ENCODE measurements at places on chromosomes 7 and 10.

- no peak for DNase-seq
Observed at GRCh38 chr7:12619461-12620069, 49.0 kb downstream of the SCIN start.

GRCh38 chr7:75813084-75813483, 522 bp downstream of the CCL24 start:
- peak; percentile 26 for DNase-seq

DNA sequence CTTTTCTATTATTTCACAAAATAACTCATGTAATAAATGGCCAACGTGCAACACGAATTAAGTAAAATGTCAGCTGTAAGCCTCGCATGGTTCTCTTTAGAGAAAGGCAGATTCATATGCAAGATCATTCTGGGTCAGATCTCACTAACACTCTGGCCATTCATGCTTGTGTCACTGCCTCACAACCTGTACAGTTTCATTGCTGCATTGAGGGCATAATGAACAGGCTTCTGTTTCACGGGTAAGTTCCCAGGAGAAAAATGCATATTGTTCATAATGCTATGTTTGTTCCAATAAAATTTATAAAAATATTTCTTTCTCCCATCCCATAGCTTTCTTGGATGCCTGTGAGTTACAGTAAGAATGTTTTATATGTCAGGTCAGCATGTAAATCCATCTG, 734.0 kb upstream of the ANKRD30A start:
- DNase-seq: no peak

DNA sequence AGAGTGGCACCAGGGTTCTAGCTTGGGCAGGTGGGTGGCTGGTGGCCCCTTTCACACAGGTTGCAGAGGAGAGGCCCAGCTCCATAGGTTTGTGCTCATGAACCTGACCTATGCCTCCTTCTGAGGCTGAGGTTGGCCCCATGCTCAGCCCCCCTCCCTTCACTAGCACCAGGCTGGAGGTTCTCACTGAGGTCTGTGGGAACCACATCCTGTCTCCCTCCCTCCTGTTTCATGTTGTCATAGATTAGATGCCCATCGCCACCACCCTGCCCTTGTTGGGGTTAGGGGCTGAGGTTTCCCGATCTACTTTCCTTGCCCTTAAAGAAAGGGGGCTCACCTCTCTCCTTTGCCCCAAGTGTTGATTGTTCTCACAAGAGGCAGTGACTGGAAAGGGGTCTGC, 14.7 kb downstream of the NEUROG3 start:
- DNase-seq: no peak

DNA sequence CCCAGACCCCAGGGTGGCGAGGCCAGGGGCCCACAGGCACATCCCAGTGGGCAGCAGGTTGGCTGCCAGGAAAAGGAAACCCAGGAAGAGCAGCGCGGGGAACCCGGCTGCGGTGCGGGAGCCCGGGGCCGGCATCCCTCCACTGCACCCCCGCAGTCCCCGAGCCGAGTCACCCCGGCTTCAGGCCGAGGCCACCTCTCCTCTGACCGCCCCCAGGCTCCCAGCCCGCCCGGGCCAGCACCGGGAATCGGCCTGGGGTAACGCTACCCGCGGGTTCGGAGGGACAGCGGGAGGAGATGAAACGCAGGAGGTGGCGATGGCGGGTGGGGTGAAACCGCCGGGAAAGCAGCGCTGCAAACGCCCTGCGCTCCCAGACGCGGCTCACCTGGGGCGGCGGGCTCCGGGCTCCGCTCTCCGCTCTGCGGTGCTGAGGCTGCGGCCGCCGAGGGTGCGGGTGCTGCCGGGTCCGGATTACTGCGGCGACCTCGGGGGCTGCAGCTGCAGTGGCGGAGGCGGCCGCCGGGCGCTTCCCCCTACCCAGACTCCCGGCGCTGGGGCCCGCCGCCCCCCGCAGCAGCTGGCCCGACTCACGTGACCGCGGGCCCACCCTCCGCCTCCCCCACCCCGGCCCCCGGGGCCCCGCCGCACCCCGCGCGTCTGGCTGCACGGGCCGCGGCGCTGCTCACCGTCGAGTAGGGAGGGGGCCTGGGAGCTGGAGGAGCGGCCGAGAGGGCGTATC, at the start of gene SCRN1:
TSS of gene SCRN1 (minus strand) at position 545 of the 739 bp plus-strand sequence. CDS start 20,734 bp downstream, outside the sequence.
- DNase-seq: peak; percentile 32

- DNase-seq: no peak
Observed at GRCh38 chr7:25636168-25636567, 407.9 kb upstream of the NPVF start.

DNA sequence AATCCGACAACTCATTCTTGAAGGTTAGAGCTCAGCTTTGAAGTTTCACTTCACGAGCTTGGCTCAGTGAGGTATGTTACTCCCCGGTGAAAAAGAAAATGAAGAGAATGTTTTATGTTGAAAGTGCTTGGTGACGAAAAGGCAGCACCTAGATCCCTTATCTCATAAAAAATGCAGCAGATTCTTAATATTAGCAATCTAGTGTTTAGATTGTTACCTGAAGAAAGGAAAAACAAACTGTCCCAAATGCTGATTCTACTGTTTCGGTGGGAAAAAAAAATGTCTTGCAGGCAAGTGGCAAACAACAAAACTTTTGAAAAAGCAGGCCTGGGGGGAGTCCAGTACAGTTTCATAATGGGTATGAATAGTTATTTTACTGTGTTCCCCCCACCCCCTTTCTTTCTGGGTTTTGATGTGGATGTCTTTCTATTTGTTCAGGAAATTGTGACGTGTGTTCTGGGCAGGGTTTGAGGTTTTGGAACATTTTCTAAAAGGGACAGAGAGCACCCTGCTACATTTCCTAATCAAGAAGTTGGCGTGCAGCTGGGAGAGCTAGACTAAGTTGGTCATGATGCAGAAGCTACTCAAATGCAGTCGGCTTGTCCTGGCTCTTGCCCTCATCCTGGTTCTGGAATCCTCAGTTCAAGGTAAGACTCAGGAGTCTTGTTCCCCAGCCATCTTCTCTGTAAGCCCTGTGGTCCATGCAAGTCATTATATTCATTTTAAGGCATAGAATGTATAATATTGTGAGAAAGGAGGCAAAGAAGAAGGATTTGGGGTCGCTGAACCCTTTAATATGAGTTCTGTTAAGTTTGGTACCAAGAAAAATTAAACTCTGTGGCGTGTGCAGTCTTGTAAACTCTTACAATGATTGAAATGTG, at the start of gene SRGN:
TSS of gene SRGN (plus strand) at position 514 of the 881 bp plus-strand sequence. CDS start at position 569, 55 bp downstream.
- DNase-seq: peak; percentile 81

GRCh38 chr7:2062648-2063047, 170.1 kb downstream of the MAD1L1 start:
- DNase-seq: no peak

DNA sequence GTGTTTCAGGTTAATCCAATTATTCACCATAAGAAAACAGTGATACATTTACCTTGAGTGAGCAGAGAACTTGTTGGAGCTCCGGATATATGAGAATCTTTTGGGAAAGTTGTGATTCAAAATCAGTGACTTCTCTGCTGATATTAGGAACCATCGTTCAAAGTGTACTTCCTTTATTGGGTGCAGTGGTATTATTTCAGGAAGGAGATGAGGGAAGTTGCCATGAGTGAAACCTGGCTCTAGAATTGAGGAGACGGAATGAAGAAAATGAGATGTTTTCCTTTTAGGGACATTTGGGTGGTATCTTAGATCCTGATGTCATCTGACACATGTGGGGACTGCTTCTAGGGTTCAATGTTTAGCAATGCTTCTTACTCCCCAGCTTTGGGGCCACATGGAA, 343.9 kb downstream of the ABCA13 start:
- no peak for DNase-seq

DNA sequence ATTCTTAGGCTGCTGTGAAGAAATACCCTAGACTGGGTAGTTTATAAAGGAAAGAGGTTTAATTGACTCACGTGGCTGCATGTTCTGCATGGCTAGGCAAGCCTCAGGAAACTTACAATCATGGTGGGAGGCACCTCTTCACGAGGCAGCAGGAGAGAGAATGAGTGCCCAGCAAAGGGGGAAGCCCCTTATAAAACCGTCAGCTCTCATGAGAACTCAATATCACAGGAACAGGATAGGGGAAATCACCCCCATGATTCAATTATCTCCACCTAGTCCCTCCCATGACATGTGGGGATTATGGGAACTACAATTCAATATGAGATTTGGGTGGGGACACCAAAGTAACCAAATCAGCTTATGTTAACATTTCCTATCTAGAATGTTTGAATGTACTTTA, 259.2 kb downstream of the TWIST1 start:
- DNase-seq: no peak

- peak; percentile 38 for DNase-seq
Observed at GRCh38 chr10:73647211-73647874, 6.1 kb upstream of the MYOZ1 start.

- no peak for DNase-seq
Observed at GRCh38 chr7:2819161-2819953, 24.8 kb downstream of the GNA12 start.

DNA sequence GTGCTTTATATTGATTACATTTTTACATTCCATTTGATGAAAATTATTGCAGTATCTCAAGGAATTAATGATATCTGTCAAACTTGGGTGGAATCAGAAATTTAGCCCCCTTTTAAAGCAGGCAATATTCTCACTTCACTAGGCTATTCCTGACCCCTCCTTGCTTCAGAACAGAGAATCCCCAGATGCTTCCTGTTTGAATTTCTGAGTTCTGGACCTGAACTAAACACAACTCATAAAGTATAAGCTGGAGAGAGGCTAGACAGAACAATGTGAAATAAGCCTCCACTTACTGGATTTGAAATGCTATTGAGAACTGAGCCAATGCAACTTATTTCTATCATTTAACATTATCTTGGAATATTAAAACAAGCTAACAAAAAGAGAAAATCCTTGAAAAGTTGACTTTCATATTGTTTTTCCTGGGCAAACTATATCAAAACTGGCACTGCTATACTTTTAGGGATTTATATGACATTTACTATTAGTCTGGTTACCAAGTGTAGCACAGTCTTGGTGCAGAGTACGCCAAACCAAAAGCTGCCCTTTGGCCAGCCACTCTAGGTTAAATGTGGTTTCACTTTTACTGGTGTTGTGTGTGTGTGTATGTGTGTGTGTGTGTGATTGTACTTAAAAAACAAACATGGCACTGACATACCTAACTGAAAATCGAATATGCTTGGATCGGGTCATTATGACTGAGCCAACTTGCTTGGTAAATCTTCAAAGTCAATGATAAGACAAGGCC, 19.0 kb upstream of the AGMO start:
- DNase-seq: no peak

DNA sequence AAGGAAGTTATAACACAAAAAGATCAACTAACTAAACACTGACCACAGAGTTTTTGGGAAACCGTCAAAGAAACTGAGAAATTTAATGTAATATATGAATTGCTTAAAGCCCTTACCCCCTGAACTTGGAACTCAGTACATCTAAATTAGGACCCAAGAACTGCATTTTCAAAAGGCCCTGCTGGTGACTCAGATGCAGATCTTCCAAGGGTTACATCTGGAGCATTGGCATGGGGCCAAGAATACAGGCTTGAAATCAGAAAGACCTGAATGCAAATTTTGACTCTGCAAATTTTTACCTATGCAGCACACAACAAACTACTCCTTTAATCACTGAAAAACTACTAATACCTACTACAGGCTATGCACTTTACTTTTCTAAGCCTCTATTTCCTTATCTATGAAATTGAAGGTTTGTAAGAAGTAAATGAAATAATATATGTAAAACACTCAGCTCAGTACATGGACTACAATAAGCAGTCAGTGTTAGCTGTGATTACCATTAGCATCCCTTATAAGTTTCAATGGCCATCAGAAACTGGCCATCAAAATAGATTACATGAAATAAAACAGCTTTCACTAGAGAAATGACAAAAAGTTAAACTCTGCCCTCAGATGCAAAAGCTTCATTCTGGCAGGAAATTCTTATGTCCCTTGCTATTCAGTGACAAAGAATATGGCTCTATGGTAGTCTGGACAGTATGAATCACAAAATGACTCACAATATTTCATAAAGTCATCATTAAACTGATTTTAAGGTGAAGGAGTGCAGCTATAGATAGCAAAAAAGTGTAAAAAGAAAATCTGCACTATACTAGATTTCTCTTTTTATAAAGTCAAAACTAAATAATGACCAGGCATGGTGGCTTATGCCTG, 43.6 kb downstream of the NSUN6 start:
- DNase-seq: peak; percentile 83
